Glutamatergic neuron (in vitro differentiated cells): ENCODE measurements at places on chromosomes 7 and 10. TPM values are rescaled to one million over a fixed set of nuclear protein-coding genes. Genes with fewer than 3 reads are reported as not detected.

Gene FGFR2
- total RNA-seq = 7.4 TPM

Gene CPXM2
- total RNA-seq = not detected

GRCh38 chr7:115230882-115231571 is 309.1 kb downstream of the MDFIC start:
- DNase-seq = no peak

DNA sequence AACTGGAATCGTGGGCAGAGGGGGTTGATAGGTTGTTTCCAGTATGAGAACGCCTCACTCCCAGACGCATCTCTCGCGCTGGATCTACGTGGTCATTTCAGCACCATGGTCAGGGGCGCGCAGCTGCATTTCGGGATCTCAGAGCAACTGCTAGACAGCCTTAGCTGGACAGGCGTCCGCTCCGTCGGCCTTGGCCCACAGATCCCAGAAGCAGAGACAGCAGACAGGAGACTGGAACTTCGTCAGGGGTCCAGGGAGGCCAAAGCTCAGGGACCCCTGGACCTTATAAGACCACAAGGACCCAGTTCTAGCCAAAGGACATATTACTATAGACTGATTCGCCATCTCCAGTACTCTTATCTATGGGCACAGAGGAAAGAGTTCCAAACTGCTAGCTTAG is 5.3 kb downstream of the NEUROG3 start:
- DNase-seq = no peak

GRCh38 chr7:130791746-130792145 is 57.7 kb upstream of the KLF14 start:
- no peak for DNase-seq

DNA sequence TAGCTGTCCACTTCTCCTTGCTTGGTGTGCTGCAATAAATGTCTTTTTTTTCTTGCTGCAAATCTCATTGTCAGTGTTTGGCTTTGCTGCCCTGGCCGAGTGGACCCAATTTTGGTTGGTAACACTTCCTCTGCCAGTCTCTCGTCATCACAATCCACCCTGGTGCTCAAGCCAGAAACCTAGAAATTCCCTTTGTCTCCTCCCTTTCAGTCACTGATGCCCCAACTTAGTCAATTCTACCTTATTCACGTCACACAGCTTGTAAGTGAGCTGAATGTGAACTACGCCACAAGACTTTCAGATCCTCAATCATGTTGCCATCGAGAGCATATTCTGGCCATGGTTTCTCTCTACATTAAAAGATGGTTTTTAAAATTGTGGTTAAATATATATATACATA is 13.0 kb upstream of the FRA10AC1 start:
- no peak for DNase-seq

GRCh38 chr10:19412531-19412930 is 363.9 kb downstream of the MALRD1 start:
- DNase-seq = no peak
